Stimulated activated CD4-positive, alpha-beta T cell treated with anti-CD3 and anti-CD28 coated beads, Interleukin-1b, Interleukin-23, amount 100 ng/mL, for 4 hours (primary cell): ENCODE measurements at places on chromosomes 6 and 20.

DNA sequence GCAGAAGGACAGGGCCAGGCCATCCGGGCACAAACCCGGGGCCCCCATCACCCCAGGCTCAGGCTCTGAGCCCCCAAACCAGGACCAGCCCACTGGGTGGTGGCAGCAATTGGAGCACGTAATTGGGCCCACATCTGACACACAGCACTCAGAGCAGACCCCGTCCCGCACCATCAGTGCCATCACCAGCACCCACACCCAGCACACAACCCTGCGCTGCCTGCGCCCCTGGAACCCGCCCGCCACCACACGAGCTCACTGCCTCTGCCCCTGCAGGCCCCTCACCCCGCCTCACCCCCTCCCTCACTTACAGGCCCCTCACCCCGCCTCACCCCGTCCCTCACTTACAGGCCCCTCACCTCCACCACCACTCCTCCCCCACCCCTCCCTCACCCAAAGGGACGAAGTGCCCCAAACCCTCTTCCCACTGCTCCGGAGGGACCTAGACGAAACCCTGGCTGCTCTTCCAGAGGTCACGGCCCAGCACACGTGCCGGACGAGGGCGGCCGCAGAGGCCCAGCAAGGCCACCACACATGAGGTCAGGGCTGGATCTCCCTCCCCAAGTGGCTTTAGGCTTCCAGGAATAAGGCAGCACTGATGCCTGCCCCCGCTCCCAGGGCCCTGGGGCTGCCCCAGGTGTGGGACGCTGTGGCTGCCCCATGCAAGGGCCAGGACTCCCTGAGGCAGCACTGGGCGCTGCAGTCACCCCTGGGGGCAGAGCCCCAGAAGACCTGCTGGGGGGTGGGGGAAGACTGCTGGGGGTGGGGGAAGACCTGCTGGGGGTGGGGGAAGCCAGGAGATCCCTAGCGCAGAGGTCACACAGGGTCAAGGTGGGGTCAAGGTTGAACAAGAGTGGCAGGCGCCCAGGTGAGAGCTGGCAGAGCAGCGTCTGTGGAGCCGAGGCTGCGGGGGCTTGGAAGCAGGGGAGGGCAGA is 22.4 kb downstream of the KCNQ2 start:
- DNase-seq = no peak

- DNase-seq = no peak
Measured at GRCh38 chr6:33957892-33958525, 154.2 kb upstream of the MLN start.

GRCh38 chr6:33192105-33192646 is at the start of gene COL11A2:
Gene COL11A2, minus strand, starts transcription at chr6:33192467. Its CDS starts 227 bp downstream, at chr6:33192240.
- no peak for DNase-seq

DNA sequence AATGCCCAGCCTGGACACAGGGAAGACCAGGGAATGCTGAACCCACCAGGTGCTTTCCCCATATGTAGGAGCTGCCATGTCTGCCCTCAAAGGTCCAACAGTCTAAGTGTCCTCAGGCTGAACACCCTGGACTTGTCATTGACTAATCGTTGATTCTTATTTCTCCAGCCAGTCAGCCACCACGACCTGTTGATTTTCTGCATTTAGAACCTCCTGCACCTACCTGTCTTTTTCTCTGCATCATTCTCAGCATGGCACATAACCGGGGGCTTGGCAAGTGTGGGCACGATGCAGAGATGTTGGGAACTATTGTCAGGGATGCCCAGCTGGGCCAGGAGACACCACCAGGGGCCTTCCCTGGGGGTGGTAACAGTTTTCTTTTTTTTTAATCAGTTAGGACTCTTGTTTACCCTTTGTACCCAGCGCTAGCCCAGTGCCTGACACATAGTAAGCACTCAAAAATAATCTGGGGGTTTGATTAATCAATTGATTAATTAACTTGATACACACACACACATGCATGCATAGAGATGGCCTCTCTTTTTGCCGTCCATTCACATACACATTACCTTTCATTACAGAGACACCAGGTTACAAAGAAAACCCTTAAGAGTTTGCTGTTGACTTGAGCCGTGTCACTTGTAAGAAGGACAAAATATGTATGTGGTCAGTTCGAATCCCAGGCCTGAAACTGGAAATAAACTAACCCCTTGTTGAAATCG is 29.0 kb upstream of the SCUBE3 start:
- DNase-seq = no peak

- DNase-seq = no peak
Measured at GRCh38 chr6:27141529-27142015, 105.9 kb upstream of the PRSS16 start.

DNA sequence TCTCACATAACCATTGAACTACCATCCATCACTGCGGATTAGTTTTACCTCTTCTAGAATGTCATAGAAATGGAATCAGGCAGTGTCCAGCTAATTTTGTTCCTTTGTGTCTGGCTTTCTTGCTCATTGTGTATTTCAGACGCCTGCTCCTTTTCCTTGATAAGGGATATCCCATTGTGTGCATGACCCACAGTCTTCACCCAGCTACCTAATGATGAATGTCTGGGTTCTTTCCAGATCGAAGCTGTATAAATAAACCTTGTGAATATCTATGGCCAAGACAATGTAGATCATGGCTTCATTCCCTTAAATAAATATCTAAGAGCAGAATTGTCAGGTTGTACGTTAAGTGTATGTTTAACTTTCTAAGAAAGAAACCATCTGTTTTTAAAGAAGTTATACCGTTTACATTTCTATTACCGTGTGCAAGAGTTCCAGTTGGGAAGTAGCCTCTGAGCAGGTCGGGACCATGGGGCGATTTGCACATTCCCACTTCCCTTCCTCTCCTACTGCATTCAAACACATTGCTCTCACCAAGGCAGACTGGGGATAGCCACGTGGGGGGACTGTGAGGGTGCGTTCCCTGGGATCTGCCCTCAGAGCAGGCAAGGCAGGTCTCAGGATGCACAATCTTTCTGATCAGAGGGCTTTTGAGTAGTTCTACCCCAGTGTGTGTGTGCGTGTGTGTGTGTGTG is 13.1 kb downstream of the CD93 start:
- DNase-seq = no peak

- no peak for DNase-seq
Measured at GRCh38 chr6:32883789-32884188, 29.8 kb downstream of the PSMB9 start.

DNA sequence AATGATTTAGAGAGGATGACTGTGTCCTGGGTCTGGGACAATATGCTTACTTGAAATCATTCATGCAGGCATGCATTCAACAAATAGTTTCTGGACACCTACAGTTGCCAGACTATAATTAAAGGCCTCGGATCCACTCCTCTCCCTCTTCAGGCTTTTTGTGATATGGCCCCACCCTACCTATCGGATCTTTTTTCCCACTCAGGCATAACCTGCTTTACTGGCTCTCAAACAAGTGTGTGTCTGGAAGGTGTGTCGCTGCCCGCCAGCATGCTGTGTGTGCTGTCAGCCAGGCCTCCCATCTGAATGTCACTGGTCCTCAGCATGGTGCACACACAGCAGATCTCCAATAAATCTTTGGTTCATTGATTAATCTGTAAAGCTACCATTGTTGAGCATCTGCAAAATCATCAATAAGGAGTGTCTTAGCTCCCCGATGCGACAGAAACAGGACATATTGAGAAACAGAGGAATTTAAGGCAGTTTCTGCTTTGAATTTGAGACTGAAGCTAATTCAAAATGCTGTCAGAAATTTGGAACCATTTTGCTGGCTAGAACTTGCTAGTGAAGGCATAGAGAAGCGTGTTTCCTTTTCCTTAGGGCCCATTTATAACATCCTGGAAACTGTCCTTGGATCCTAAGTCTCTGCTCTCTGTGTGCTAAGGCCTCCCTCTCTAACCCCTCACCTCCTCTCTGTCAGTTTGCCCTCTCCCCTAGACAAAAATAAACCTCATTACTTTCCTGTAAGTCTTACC is 23.5 kb upstream of the CCN6 start:
- no peak for DNase-seq

DNA sequence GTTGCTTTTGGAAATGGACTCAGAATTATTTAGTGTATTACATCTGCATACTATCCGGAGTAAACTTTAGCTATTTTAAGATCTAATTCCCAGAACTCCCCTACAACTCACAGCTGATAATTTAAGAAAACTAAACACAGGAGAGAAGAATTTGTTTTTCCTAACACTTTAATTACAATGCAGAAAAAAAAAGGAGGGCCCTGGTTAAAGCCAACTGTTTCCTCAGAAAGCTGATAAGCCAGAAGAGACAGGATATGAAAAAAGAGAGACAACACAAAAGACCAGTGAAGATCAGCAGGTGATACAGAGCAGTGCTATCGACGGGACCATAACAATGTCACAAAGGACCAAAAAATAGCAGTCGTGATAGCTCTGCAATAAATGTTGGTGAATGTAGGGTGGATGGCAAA is 5.8 kb downstream of the IFNGR1 start:
- DNase-seq = no peak
